ENCODE measurements at places on chromosomes 7 and 10.
A peak's percentile ranks its signal among the peaks of the same experiment; 100 is the strongest.

DNA sequence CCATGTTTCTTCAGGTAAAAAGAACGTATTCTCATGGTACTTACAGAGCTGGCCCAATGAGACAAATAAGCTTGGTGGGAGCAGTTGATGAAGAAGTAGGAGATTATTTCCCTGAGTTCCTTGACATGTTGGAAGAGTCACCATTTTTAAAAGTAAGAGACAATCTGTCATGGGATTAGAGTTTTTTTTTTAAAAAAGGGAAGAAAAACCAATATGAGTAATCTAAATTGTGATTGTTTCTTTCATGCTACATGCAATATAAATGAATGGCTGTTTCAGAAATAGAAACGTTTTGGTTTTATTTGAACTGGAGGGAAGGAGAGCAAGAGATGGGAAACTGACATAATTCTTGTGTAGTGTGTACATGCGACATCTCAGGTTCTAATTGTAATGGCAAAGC lies 32.8 kb downstream of the TMEM60 start:
- DNase-seq = no peak

- DNase-seq = no peak
Observed at GRCh38 chr7:155181768-155182167, 111.6 kb downstream of the HTR5A start.

DNA sequence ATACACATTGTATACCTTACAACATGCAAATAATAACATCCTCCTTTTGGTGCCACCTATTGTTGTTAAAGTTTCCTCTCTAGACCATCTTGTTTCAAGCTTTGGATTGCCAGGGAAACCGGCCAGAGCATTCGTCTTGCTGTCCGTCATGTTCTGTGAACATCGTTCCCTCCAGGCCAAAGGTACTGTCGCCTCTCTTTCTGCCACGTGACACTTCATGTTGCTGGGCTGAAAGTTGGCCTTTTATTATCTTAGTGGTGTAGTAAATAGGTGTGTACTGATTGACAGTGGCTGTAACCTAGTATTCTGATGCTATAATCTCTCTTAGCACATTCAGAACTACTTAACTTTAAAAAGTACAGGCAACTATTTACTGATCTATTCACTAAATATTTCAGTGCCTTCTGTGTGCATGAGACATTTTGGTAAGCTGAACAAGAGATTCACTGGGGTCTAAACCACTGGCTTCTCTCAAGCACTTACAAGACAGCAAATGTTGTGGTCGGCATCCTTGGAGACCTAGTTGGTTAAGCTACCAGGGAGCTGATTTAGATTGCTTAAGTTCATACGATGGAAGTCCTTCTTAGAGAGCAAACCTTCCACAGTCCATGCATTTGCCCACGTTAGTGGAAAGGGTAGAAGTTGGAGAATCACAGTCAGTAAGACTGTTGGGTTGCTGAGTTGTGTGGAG lies 52.4 kb downstream of the SHH start:
- no peak for DNase-seq

- no peak for DNase-seq
Observed at GRCh38 chr10:92692080-92692671, 2.4 kb downstream of the HHEX start.

DNA sequence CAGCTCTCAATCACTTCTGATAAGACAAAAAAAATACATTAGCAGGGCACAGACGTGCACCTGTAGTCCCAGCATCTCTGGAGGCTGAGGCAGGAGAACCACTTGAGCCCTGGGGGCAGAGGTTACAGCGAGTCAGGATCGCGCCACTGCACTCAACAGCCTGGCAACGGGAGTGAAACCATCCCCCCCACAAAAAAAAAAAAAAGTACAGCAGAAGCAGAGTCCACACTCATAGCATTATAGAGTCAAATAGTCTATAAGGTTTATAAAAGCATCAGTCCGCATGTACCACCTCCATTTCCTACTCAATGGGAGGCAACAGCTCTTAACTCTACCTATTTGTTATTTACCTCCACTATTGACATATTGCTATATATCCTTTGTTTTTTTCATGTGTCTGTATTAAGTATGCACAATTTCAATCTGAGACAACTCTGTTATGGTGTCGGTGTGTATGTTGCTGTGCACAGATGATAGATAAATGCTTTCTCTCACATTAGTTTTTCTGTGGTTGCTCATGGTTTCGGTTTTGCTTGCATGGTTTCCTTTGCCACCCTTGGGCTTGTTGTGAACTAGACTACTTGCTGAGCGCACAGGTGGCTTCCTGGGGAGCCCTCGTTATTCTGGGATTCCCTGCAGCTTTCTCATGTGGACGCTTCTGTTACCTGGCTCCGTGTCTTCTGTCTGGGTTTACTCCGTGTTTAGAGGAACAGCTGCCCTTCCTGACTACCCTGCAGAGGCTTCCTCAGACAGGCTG lies 40.4 kb downstream of the PROSER2 start:
- DNase-seq = no peak

DNA sequence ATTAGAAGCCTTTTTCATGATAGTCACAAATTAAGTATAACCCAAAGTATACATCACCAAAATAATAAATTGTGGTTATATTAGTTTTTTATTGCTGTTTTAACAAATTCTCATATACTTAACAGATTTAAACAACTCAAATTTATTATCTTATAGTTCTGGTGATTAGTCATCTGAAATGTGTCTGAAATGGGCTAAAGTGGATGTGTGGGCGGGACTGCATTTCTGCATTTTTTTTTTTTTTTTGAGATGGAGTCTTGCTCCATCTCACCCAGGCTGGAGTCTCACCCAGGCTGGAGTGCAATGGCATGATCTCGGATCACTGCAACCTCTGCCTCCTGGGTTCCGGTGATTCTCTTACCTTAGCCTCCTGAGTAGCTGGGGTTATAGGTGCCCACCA lies 891.5 kb upstream of the CELF2 start:
- DNase-seq = peak; percentile 24

DNA sequence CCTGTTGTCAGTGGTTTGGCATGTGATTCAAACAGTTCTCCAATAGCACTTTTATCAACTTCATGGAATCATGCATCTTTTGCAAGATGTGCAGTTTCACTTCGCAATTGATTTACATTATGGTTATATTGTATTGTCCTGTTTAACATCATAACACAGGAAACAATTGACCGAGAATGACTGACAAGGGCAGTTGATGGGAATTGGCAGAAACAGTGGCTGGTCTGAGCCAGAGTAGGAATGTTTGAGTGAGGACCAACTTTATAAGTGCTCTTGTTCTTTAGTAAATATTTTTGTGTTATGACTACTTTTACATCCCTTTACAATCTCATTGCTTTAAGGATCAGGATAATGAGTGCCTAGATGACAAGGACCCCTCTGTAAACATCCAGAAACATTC lies 2.2 kb downstream of the KLHL7 start:
- DNase-seq = no peak

DNA sequence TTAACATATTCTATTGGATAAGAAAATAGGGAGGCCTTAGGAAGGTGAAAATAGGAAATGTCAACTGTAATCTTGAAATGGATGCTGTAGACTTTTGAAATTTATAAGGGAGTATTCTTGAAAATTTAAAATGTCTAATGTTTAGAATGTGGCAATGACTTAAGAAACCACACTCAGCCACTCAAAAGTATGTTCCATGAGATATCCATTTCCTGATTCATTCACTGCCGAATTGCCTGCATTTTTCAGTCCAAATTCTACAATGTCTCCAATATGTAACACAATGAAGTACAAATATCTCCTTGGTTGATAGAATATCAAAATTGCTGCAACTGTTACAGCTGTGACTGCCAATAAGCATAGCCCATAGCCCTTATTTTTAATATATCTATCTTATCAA lies 25.9 kb downstream of the PRKG1 start:
- DNase-seq = peak; percentile 36

DNA sequence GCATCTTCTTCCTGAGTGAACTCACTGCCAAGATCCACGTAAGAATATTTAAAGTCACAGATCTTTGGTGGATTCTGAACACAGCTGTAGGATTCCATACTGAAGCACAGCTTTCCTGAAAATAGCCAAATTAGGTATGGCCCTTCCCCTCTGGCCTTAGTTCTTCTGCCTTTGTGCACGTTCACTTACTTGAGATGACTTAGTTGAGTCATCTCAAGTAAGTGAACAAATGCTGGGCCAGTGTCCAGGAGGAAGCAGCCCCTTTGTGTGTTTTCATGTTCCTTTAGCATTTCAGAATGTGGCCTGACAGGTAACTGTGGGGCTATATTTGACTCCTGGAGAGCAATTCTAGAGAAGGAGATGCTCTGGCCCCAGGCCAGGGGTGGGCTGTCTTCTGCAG lies 51.5 kb downstream of the CCNY start:
- peak; percentile 75 for DNase-seq

DNA sequence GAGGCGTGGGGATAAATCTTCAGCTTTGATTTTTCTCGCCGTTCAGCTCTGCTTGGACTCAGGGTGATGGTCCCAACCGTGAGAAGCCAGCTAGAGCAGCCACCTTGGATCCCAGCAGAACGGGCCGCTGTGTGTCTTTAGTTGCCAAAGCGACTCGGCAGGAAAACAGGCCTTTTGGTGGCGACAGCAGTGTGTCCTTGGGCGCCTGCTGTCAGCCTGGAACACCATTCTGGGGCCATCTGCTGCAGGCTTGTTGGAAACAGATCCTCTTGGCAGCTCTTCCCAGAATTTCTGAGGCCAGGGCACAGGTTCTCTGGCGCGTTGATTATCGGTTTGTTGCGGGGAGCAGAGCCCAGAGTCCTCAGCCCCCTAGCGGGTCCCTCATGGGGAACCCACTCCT lies 97.6 kb downstream of the CUX1 start:
- DNase-seq = no peak

DNA sequence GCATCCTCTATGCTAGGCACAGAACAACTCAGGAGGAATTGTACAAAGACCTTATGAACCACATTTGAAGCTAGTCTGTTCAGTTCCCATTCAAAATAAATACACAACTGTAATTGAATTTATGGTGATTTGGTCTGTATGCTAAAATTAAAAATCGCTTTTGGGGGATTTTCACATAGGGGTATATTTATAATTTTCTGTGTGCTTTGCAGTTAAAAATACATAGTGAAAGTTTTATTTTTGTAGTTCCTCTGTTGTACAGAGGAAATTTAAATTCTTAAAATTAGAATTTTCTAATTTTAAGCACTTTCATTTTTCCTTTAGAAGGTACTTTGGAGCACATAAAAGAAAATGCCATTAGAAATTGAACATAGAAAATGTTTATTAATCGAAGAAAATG lies 6.9 kb downstream of the RABGEF1 start:
- no peak for DNase-seq

- no peak for DNase-seq
Observed at GRCh38 chr10:130807096-130807495, 504.4 kb downstream of the TCERG1L start.

DNA sequence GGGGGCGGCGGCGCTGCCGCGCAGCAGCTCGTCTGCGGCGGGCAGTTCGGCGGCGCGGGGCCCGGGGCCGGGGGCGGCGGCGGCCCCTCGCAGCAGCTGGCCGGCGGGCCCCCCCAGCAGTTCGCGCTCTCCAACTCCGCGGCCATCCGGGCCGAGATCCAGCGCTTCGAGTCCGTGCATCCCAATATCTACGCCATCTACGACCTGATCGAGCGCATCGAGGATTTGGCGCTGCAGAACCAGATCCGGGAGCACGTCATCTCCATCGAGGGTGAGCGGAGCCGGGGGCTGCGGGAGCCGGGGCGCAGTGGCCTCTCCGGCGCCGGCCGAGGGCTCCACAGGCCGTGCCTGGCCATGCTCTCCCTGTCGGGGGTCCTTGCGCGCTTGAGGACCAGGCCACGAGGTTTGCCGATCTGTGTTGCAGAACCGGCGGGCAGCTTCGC lies 548 bp downstream of the AGAP3 start:
- peak; percentile 76 for DNase-seq

DNA sequence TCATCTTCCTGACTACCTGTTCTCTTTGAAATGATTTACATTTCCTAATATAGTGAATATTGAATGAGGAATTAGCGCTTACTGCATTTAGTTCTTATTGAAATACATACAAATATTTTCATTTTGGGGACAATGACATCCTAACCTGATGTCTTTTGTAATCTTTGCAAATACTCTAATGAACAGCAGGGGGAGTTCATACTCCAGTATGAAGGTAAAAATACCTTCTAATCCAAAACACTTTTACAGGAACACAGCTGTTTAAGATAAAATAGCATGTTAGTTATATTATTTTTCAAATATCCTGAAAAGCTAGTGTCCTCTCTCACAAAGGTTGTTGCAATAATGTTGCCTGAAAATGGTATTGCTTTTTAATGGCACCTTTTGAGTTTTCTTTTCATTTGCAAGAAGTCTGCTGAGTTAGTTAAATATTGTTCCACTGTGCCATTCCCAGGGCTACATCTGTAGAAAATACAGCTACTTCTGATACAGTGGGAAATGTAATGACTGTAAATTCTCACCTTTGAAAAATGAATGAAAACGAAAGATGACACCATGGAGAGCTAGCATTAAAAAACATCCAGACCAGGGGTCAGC lies 400.0 kb downstream of the PHF14 start:
- DNase-seq = peak; percentile 37

DNA sequence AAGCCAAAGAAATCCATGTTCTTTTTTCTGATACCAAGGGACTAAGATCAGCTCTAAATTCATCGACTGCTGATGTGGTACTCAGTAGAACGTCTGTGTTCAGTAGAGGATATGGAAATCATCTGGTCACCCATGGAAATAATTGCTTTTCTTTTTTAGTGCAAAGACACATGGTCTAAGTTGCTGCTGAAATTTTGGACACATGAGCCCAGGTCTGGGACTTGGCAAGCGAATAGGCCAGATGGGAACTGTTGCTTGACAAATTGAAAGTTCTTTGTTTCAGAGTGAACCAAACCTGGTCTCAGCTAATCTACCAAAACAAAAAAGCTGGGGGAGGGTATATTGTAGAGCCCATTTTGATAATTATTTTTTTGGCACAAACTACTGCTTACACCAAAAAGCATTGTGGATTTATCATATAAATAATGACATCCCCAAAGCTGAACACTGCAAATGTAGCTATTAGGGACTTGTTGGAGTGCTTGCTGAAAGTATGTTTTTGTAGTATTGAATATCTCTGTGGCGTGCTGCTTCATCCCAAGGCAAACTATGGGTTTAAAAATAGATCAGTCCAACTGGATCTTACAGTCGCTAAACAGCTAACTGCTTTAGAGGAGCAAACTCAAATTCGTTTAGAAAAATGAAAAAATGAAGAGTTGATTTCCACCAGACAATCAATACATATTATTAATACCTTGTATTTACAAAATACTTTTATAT lies 144.7 kb downstream of the TRIL start:
- DNase-seq = no peak

DNA sequence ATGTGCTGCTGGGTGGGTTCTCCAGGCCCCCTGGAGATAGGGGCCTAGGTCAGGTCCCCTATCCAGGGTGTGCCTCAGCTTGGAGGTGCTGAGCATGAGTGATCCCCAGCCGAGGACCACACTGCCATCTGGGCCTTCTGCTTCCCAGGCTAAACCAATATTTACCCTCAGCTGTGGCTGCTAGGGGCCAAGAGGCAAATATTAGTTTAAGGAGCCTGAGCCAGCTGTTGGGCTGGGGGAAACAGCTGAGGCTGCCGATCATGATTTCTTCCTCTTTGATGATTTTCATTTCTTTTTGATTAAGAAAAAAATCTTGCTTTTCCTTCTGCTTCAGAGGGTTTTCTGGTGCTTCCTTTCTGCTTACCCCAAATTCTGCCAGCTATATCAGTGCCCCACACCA lies 83.4 kb downstream of the NEURL1 start:
- DNase-seq = no peak

All from GM23248 (cell line).